ENCODE measurements at places on chromosomes 1 and 21.
A peak's percentile ranks its signal among the peaks of the same experiment; 100 is the strongest.

DNA sequence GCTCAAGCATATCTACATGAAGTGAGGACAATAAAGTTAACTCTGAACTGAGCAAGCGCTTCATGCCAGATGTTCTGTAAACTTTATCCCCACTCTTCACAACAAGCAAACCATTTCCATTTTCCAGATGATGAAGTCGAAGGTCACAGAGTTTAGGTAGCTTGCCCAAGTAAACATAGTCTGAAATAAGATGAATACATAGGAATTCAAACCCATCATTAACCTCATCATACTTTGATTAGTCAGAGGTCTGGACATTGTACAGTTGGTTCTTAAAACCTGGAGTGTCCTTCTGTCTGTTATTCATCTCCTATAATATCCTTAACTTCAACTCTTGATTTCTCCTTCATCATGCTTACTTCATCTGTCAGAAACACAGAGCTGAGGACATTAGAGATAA, 180.3 kb upstream of the C8B start:
- no peak for DNase-seq

DNA sequence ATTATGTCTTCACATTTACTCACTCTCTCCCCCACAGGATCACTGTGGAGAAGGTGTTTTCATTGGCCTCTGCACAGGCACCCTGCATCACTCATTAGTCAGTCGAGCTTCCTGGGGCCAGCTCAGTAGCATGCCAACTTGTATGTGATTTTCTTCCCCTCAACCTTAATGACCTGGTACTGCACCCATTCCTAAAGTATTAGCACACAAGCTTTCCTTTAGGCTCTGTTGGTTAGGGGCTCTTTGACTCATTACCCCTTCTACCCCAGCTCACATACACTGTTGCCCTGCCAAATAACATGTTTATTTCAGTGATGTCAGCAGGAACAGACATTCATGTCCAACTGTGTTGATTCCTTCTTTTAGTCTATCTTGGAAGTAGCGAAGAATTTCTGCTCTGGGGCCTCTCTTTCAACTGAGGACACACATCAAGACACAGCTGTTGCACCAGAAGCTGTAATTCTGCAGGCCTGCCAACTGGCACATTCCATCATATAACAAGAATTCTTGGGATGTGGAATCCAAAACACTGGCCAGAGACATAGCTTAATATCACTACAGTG, 603.5 kb upstream of the ADAMTS5 start:
- DNase-seq: peak; percentile 83

DNA sequence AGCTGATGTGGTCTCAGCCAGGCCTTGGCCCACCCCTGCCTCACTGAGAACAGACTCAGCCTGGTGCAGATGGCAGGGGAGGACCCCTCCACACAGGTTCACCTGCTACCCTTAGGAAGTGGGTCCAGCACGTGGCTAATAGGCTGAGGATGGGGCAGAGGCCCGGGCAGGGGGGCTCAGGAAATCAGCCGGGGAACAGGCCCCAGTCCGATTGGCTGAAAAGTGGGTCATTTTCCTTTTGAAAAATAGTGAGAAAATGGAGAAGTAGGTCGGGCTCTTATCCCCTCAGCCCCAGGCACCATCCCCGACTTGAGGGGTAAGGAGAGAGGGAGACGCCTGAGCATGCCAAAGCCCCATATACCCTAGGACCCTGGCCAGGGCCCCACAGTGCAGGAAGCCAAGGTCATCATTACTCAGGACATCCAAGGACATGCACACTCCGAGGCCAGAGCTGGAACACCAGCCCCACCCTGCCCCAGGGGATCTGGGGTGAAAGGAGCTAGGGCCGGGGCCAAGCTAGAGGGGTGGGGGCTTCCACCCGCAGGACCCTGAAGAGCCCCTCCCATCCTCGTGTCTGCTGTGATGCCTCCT, 11.0 kb downstream of the DLGAP3 start:
- no peak for DNase-seq

- DNase-seq: no peak
These were observed 32.4 kb downstream of the RGS5 start for GRCh38 chr1:163170331-163170730.

- DNase-seq: no peak
These were observed 41.2 kb upstream of the CR1L start for GRCh38 chr1:207603777-207604176.

GRCh38 chr1:227541796-227542152, 21.6 kb upstream of the ZNF678 start:
- DNase-seq: peak; percentile 78

DNA sequence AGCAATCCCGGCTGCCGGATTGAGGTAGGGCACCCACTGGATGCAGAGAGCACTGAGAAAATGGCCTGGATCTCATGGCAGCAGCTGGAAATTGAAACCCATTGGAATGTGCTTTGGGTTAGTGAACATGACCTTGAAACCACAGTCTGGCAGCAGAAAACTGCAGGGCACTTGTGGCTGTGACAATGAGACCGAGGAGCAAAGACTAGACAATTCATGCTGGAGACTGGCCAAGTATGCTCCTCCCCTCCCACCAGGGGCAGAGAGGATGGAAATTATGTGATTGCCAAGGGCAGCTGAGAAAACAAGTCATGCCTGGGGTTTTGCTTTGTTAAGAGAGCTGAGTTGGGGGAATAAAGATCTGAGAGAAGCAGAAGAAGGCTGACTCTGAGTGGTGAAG, 60.7 kb downstream of the ZNF697 start:
- no peak for DNase-seq

DNA sequence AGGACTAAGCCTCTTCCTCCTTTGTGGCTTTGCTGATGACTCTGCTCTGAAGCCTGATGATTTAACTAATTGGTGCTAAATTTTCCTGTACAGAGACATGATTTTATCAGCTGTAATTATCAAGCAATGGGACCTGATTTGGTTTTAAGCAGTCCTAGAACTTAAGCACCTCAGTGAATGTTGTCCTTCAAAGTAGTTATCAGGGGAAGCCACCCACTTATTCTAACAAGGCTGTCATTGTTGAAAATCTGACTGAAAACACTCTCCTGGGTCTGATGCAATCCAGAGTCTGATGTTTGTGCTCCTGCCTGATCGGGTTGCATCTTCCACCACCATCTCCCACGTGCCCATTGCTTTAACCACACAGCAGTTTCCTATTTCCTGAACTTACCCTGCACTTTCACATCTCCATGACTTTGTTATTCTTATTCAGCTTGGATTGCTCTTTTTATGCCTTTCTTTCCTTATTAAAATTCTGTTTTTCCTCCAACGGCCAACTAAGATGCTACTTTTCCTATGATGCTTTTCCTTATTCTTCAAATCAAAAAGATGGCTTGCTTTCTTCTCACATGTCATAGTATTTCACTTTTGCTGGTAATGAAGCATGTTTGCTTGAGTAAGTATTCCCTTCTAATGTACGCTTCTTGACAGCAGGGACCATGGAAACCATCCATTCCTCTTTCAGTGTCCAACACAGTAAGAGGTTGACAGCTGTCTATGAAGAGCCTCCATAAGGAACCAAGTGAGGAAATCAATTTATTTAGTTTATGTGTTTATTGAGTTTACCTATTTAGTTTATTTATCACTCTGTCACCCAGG, 55.0 kb downstream of the S1PR1 start:
- DNase-seq: no peak

- no peak for DNase-seq
These were observed 48.1 kb downstream of the USP1 start for GRCh38 chr1:62484824-62485468.

- no peak for DNase-seq
These were observed 163.6 kb upstream of the RAB4A start for GRCh38 chr1:229107304-229107815.

GRCh38 chr1:228359613-228360532, 46.8 kb downstream of the TRIM11 start:
- no peak for DNase-seq

- DNase-seq: no peak
These were observed 21.9 kb downstream of the PUM1 start for GRCh38 chr1:31043631-31044030.

DNA sequence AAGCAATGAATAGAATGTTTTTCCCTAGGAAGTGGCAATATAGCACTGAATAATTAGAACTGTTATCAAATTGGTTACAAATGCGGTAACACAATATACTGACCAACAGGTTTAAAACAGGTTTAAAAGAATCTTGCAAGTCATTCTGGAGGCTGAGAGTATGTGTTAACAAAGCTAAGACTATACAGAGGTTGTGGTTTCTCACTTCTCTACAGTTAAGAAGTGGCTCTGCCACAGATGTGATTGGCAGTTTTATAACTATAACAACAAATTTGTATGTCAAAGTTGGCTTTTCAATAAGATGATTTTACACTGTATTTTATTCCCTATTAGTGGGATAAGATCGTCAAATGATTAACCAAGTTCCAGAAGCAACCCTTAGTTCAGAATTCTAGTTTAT, 7.1 kb downstream of the ANGEL2 start:
- no peak for DNase-seq

GRCh38 chr21:42733037-42733627, 79.7 kb downstream of the PDE9A start:
- DNase-seq: no peak

DNA sequence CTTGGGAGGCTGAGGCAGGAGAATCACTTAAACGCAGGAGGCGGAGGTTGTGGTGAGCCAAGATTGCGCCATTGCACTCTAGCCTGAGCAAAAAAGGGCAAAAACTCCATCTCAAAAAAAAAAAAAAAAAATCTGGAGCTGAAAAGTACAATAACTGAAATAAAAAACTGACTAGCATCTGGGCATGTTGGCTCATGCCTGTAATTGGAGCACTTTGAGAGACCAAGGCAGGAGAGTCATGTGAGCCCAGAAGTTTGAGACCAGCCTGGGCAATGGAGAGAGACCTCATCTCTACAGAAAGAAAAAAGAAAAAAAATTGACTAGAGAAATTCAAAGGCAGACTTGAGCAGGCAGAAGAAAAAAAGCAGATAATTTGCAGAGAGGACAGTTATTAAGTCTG, 18.1 kb downstream of the CLDN19 start:
- no peak for DNase-seq

DNA sequence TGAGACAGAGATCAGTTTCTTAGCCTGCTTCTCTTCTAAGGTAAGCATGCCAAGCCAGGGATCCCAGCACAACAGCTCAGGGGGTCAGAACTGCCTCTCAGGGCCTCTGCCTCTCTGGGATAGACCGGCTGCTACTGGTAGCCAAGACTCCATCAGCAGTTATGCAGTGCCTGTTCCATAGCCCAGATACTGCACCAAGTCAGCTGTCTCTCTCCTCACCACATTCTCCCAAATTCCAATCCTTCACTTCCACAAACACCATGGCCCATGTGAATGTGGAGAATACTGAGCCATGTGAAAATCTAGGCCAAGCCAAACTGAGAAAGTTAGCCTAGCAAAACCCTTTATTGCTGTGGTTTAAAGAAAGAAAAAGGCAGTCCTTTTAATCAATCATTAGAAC, 37.5 kb downstream of the CDC42BPA start:
- no peak for DNase-seq

GRCh38 chr21:43640400-43640799, 18.9 kb downstream of the HSF2BP start:
- no peak for DNase-seq

GRCh38 chr1:85282424-85282823, 6.0 kb upstream of the BCL10 start:
- no peak for DNase-seq

- no peak for DNase-seq
These were observed 35.0 kb downstream of the C21orf91 start for GRCh38 chr21:17784180-17784598.

DNA sequence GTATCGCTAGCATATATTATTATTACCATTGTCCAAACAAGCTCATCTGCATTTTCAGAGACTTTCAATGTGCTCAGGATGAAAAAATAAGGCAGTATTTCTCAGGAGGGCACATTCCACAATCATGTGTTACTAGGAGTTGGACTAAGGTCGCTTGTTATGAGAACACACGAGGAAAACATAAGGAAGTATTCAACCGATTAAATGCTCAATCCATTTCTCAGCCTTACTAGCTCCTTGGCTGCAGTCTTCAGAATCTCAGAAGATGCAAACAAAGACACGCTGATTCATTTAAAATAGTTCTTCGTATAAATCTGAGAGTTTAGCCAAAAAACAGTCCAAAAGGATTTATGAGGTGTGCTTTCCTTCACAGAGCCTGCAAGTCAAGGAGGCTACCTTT, 82.0 kb upstream of the JAK1 start:
- no peak for DNase-seq

GRCh38 chr1:62841587-62842169, 57.7 kb downstream of the ATG4C start:
- DNase-seq: no peak

DNA sequence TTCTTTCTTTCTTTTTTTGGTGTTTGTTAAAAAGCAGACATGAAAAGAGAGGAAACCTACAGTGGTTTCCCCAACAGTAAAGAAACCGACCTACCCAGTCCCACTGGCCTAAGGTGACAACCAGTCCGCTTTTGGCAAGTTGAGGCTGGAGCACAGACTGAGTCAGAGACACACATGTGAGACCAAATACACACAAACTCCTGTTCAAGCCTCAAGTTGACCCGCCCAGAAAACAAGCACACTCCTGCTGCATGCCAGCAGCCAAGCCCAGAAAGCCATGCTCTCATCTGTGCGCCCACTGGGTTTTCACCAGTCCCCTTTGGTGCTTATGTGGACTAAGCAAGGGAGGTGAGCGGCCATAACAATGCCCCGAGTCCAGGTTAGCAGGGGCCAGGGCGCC, 64.6 kb upstream of the GPR153 start:
- DNase-seq: no peak

- no peak for DNase-seq
These were observed 14.6 kb upstream of the MPZL1 start for GRCh38 chr1:167706931-167707877.

- DNase-seq: no peak
These were observed 18.9 kb downstream of the GPR137B start for GRCh38 chr1:236161230-236161629.

DNA sequence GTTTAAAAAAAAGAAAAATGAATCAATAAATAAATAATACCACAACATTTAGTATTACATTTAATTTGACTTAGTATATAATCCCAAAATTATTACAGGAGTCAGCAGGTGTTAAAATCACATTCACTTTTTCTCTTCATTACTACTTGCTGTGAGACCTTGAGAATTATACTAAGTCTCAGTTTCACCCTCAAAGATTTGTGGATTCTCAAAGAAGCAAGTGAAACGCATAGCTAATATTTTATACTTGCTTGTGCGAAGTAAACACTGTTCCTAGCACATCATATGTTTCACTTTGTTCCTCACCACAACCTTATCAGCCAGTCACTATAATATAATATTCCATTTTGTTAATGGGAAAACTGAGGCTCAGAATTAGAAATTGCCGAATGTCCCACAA, 4.0 kb downstream of the CLCA1 start:
- DNase-seq: no peak

- no peak for DNase-seq
These were observed 39.3 kb downstream of the NFIA start for GRCh38 chr1:61121631-61122030.

DNA sequence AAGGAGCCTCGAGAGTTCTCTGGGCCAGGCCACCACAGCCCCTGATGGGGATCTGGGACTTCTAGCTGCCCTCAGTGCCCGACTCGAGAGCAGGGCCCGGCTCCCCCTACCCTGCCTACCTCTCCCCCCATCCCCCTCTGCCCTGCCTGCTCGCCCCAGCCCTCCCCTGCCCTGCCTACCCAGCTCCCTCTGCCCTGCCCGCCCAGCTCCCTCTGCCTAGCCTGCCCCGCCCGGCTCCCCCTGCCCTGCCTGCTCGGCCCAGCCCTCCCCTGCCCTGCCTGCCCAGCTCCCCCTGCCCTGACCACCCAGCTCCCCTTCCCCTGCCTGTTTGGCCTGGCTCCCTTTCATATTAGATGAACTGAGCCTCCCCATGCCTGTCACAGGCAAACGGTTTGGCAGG, 117.4 kb upstream of the TMEM51 start:
- no peak for DNase-seq

- DNase-seq: no peak
These were observed 189.9 kb downstream of the ZC3H11B start for GRCh38 chr1:219422811-219423598.
